Uterus (tissue), 4 donors: ENCODE measurements at places on chromosomes 2 and 18.

- no peak for DNase-seq
- no peaks in the 10 kb centered on the region for H3K27me3 ChIP-seq
- H3K27ac ChIP-seq: no peak overlapping the region
- H3K4me1 ChIP-seq: no peaks in the 10 kb centered on the region
Measured at GRCh38 chr2:235544689-235544969, 50.8 kb downstream of the AGAP1 start.

DNA sequence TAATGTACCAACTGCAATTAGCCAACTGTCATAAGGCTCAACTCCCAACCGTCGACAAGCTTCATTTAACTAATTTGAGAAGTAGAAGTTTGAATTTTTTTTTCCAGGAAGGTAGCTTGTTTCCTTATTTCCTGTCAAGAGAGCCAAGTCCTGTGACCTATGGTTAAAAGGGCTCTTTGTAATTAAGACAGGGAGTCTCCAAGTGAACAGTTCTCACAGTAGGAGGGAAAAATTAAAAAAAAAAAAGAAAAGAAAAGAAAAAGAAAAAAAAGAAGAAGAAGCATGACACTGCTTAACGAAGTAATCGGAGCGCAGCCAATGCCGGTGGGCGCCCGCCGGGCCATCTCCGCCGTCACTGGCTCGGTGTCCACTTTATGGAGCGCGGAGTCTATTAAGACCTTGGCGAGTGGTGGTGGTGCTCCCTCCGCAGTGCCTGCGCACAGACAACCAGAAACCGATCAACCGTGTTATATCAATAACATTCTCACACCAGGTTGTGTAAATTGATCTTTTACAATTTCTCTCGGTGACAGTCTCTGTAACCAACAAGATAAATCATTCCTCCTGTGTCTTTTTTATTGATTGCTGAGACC is 197.2 kb upstream of the POU3F3 start:
- H3K4me1 ChIP-seq: no peaks in the 10 kb centered on the region
- no peaks in the 10 kb centered on the region for H3K27me3 ChIP-seq
- DNase-seq: no peak
- H3K27ac ChIP-seq: no peak overlapping the region
- no peaks in the 10 kb centered on the region for H3K36me3 ChIP-seq

DNA sequence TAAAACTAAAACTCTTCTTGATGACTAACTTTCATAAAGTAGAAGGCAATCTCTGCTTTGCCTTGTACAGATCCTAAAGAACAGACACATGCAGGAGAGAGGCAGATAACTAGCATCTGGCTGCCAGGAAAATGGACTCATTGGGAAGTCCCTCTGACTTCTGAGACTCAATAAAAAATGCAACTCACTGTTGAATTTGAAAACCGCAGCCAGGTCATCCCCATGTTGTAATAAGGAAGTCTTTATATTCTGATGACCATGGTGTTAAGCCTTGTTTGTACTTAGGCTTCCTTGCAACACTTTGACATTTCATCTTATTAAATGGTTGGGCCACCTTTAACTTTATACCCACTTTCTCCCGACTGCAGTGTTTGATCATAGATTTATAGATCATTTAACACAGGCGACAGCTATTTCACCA is 375.1 kb upstream of the KCNH7 start:
- DNase-seq: no peak
- H3K27ac ChIP-seq: no peak overlapping the region
- no peak overlapping the region for H3K4me3 ChIP-seq

DNA sequence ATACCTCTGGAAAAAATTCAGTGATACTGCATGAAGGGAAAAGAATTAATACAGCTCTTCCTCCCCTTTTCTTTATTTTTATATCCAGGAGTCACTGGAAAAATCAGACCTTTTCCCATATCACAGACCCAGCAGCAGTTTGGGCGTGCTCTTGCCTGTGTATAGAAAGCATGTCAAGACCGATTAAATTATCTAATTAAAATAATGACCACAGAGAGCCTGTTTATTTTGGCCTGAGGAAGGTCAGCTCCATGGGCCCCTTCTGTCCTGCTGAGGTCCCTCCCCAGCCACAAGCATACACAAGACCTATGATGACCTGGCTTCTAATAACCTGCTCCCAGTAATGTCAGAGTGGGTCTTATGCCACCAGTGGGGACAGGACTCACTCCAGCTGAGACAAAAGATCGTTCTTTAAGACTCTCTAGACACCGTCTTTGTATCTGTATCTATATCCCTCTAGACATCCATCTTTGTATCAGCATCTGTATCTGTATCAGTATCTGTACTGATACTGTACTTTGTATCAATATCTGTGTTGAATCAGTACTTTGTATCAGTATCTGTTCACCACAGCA is 147.8 kb downstream of the VAPA start:
- no peak overlapping the region for H3K4me3 ChIP-seq
- H3K27me3 ChIP-seq: no peaks in the 10 kb centered on the region
- H3K36me3 ChIP-seq: no peaks in the 10 kb centered on the region
- peaks cover 8% of the 10 kb centered on the region for H3K4me1 ChIP-seq
- DNase-seq: no peak

- no peak overlapping the region for H3K27ac ChIP-seq
- H3K4me3 ChIP-seq: no peak overlapping the region
- no peaks in the 10 kb centered on the region for H3K27me3 ChIP-seq
- H3K4me1 ChIP-seq: no peaks in the 10 kb centered on the region
Measured at GRCh38 chr2:15579641-15580040, 12.0 kb upstream of the DDX1 start.

DNA sequence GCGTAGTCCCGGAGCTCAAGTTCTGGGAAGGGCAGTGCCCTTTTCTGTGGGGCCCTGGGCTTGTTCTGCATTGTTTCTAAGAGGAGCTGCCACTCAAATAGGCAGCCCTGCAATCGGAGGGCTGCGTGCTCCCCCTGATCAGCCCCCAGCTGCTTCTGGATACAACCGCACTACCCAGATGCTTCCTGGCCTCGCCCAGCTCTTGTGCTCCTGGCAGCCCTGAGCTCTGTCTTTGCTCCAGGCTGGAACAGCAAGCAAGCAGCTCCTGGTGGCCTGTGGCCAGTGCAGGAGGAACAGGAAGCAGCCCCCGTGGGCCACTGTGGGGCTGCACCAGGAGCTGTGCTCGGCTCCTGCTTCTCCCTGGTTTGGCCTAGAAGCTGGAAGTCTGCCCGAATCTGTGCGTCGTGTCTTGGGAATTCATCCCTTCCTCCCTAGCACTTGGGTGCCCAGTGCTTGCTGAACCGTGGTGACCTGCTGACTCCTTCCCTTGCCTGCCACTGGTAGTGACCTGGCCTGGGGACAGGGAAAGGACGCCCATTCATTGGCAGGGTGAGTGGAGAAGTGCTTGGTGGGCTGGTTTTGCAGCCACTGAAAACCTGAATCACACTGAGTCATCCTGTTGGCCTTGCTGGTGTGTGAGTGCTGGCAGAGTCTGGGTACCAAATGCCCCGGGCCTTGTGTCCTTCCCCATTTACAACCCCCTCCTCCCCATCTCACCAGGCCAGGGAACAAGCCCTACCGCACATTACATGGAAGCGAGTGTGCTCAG is 27.3 kb upstream of the NTSR2 start:
- no peaks in the 10 kb centered on the region for H3K4me1 ChIP-seq
- peak; percentile 62 for DNase-seq
- H3K36me3 ChIP-seq: no peaks in the 10 kb centered on the region

DNA sequence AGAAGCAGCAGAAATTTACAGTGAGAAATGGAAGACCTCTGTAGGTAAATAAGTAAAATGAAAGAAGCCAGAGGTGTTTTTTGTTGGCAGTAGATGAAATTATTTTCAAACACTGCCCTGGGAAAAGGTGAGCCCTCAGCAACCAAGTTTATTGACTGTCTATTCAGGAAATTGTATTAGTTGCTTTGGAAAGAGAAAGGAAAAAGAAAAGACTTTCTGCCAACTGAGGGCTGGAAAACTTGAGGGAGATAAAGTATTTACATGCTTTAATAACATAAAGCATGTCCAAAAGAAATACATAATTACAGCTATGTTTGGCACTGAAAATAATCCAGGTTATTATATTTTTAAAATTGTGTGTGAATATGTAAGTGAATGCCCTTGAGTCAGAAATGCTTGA is 14.7 kb downstream of the CRIM1 start:
- no peak for DNase-seq
- H3K4me1 ChIP-seq: peaks cover 7% of the 10 kb centered on the region
- no peaks in the 10 kb centered on the region for H3K36me3 ChIP-seq
- no peak overlapping the region for H3K27ac ChIP-seq

DNA sequence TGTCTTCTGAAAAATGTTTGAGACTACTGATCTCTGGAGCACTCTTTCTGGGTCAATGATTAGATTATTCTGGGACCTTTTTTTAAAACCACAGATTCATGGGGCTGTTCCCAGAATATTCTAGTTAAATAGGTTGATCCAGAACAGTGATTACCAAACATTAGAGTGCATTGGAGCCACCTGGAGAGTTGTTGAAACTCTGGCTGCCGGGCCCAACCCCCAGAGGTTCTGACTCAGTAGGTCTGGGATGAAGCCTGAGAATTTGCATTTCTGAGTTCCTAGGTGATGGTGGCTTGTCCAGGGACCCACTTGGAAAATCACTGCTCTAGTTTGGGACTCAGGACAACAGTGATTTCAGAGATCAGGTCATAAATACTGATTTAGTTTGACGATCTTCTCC is 197.3 kb downstream of the PTPRM start:
- H3K4me3 ChIP-seq: no peak overlapping the region
- no peaks in the 10 kb centered on the region for H3K27me3 ChIP-seq
- no peaks in the 10 kb centered on the region for H3K4me1 ChIP-seq

- no peaks in the 10 kb centered on the region for H3K4me1 ChIP-seq
- no peak overlapping the region for H3K27ac ChIP-seq
- no peak overlapping the region for H3K4me3 ChIP-seq
- H3K27me3 ChIP-seq: no peaks in the 10 kb centered on the region
Measured at GRCh38 chr2:12971581-12972365, 255.0 kb downstream of the TRIB2 start.

DNA sequence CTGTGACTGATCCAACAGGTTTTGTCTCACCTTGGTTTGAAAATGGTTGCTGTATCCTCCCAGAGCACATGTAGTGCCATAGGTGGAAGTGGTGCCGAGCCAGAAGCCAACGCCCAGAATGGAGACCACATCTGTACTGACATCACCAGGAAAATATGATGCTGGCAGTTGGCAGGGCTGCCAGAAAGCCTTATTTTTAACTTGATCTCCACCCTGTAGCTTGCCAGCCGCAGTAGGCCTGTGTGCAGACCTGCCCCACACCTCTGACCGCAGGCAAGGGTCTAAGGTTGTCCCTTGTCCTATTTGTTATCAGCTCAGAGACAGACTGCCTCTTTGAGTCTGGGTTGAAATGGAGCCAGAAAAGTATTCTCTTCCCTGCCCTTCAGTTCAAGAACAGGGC is 123.5 kb upstream of the EML6 start:
- H3K36me3 ChIP-seq: no peaks in the 10 kb centered on the region
- H3K27ac ChIP-seq: peak overlapping the region; percentile 33
- peak; percentile 45 for DNase-seq
- peaks cover 8% of the 10 kb centered on the region for H3K4me1 ChIP-seq
- no peaks in the 10 kb centered on the region for H3K27me3 ChIP-seq
- no peak overlapping the region for H3K4me3 ChIP-seq

DNA sequence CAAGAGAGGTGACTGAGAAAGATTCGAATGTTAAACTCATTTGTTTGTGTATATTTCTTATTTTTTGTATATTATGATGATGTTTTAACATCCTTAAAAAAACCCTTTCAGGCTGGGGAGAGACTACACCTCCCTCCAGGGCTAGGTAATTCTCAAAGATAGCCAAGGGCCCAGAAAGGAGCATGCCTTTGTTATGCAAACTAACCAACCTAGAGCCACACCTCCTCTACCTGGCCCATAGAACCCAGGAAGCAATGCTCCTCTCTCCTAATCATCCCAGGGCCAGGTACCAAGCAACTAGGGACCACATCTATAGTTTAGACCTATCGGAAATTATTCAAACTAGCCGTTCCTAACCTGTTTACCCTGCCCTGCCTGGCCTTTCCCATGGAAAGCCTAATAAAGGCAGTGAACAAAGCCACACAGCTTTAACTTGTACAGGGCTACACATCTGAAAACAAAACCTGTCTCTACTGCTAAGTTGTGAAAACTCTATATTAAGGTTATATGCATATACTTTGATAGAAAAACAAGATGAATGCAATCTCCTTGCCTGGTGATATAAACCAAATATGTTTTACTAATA is 79.7 kb downstream of the COLEC12 start:
- no peaks in the 10 kb centered on the region for H3K27me3 ChIP-seq
- no peaks in the 10 kb centered on the region for H3K4me1 ChIP-seq
- no peak overlapping the region for H3K4me3 ChIP-seq
- peak overlapping the region; percentile 66 for H3K27ac ChIP-seq
- H3K36me3 ChIP-seq: no peaks in the 10 kb centered on the region

DNA sequence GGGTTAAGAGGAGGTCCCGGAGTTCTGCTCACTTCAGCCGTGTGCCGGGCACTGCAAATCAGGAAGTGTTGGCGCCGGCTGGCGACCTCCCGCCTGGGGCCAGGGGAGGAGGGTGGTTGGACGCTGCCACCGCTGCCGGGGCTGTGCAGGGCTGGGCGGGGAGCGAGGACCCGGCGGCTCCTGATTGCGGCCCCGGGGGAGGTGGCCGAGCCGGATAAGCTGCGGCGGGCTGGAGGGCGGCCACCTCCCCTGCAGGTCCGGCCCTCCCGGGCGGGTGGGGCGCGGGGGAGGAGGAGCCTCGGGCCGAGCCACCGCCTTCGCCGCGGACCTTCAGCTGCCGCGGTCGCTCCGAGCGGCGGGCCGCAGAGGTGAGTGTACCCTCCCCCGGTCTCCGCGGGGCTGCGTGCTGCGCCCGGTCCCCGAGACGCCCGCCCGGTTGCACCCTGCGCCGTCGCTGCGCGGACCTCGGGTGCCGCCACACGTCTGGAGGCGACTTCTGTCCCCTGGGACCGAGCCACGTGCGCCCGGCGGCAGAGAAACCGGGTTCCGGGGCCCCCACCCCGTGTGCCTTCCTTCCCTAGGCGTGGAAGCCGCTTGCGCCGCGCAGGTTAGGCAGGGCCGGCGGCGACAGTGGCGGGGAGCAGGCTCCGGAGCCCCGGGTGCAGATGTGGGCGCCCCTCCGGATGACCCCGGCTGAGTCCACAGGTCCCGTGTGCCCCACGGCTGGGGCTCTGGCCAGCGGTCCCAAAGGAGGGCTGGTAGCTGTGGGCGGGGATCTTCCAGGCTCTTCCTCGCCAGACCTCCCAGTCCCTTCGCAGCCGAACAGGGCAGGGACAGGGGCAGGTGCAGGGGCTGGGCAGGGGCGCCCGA is at the start of gene STEAP3:
TSS of gene STEAP3 (plus strand) at position 314 of the 870 bp plus-strand sequence. CDS start 7,179 bp downstream, outside the sequence.
- H3K27ac ChIP-seq: no peak within 1 kb of the TSS
- no peaks in the 10 kb centered on the region for H3K36me3 ChIP-seq
- DNase-seq: peak; percentile 44
- H3K27me3 ChIP-seq: no peaks in the 10 kb centered on the region

DNA sequence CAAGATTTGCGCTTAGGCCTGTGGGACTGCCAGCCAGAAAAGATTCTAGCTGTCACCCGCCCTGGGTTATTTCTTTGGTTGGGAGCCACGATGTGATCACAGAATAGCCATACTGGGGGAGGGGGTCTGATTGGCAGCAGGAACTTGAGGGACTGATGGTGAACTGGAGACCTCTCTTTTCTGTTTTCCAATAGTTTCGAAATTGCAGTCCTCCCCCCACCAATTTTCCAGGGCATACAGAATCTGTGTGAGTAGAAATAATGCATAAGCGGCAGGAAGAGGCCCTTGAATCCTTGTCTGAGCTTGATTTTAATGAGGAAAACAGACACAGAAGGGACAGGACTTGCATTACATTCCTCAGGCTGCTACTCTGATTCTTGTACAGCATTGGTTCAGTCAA is 2.2 kb upstream of the POLR2D start:
- H3K27me3 ChIP-seq: no peaks in the 10 kb centered on the region
- no peak for DNase-seq
